Pulmonary artery endothelial cell (primary cell): ENCODE measurements at places on chromosomes 11 and 22.

DNA sequence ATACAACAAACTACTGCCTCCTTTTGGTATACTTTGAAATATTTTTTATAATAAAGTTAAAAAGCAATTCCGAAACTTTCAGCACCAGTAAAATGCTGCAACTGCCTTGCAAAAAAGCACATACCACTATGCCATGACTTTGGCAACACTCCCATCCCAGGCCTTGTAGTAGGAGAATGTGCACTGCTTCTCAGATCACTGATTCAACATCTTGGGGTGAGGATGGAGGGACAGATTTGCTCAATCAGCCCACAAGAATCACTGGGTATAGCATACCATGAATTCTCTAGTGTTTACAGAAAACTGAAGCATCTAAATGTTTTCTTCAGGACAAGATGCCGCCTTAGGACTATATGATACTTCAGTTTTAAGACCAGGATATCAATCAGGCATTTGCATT lies 14.9 kb downstream of the EIF4ENIF1 start:
- no peak for DNase-seq

- DNase-seq = no peak
Observed at GRCh38 chr11:125987066-125987641, 41.3 kb downstream of the VSIG10L2 start.

- DNase-seq = peak; percentile 33
Observed at GRCh38 chr11:128884703-128885338, 6.3 kb upstream of the KCNJ5 start.

DNA sequence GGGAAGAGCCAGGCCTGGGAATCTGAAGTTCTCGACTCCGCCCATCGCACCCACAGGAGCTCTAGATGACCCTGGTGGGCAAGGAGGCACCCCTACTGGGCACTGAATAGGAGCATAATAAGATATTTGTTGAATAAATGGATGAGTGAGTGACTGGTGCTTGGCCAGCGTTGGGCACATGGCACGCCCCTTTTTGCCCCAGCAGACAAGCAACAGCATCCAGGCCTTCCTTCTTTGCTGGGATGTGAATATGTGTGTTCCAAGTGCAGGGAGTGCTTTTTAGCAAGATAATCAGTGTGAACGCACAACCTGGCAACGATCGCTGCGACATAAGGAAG lies 443 bp upstream of the CELF1 start:
- DNase-seq = no peak

- DNase-seq = no peak
Observed at GRCh38 chr11:72514331-72514730, 80.0 kb upstream of the CLPB start.

- DNase-seq = no peak
Observed at GRCh38 chr22:18000441-18001039, 23.8 kb downstream of the MICAL3 start.
